ENCODE measurements at places on chromosomes 4 and X. TPM values are rescaled to one million over a fixed set of nuclear protein-coding genes. Genes with fewer than 3 reads are reported as not detected.

The SLC49A3 gene
- total RNA-seq = 0.37 TPM

The NEUROG2 gene
- 0.26 TPM for total RNA-seq

The NELFA gene
- total RNA-seq = 57.4 TPM

The FANCB gene
- 15.9 TPM for total RNA-seq

The ATP8A1 gene
- total RNA-seq = 51.7 TPM

The SPP1 gene
- total RNA-seq = not detected

The RGS12 gene
- total RNA-seq = 18.5 TPM

The USP11 gene
- 60.4 TPM for total RNA-seq

The ANXA10 gene
- not detected for total RNA-seq

The BEND2 gene
- not detected for total RNA-seq

The LRIT3 gene
- total RNA-seq = 0.09 TPM

The COX7B2 gene
- not detected for total RNA-seq

The SPOCK3 gene
- total RNA-seq = not detected

The MAGEC3 gene
- total RNA-seq = not detected

The SYN1 gene
- total RNA-seq = 0.67 TPM

The GPR143 gene
- not detected for total RNA-seq

The ARHGAP36 gene
- total RNA-seq = not detected

The SLC16A2 gene
- total RNA-seq = 0.36 TPM

The CYSLTR1 gene
- 2.9 TPM for total RNA-seq

The SMIM31 gene
- not detected for total RNA-seq

Measured in activated T-cell treated with anti-CD3 and anti-CD28 coated beads, Interleukin-2, amount 50 U/mL, for 72 hours (primary cell).